ENCODE measurements at places on chromosomes 1 and 21.

GRCh38 chr1:226653311-226653921 lies 85.7 kb downstream of the ITPKB start:
- no peak for DNase-seq

- no peak for DNase-seq
Observed at GRCh38 chr1:41495210-41495948, 10.9 kb upstream of the EDN2 start.

DNA sequence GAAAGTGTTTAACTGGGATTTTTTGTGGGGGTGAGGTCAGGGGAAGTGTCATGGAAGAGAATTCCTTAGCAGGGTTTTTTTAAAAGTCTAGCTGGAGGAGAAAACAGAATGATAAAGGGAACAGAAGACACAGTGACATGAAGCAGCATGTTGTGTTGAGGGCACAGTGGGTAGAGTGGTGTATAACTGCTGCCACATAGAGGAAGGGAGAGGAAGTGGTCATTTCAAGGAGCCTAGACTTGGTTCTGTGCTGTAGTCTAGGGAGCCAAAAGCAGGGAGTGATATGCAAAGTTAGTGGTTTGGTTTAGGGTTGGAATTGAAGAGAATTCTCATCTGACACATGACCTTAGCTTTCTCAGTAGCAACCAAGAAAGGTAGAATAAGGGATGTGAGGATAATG lies 10.2 kb downstream of the EEIG2 start:
- DNase-seq = peak; percentile 21

DNA sequence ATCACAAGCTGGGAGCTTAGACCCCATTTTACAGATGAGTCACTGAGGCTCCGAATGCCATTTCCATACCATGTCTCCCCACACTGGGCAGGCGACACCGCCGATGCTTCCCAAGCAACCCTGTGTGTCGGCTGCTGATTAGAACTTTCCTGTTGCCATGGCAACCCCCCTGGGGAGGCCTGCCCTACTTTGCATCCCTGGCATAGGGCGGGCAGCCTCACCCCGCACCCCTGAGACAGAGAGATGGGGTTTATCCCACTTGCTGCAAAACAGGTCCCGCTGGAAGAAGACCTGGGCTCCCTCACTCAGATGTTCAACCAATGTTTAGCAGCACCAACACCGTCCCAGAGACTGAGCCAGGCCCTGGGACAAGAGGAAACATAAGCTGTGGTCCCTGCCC lies 81.5 kb downstream of the CAMK2N1 start:
- no peak for DNase-seq

DNA sequence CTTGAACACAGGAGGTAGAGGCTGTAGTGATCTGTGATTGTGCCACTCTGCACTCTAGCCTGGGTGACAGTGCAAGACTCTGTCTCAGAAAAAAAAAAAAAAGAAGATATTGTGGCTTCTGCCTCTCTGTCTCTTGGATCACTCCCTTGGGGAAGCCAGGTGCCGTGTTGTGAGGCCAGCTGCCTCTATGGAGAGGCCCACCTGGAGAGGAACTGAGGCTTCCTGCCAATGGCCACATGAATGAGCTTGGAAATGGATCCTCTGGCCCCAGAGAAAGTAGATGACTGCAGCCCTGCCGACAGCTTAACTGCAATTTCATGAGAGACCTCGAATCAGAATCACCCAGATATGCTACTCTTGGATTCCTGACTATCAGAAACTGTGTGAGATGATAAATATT lies 19.7 kb upstream of the AK2 start:
- no peak for DNase-seq

GRCh38 chr21:15034126-15034853 lies 30.5 kb downstream of the NRIP1 start:
- no peak for DNase-seq

GRCh38 chr1:85494074-85494903 lies 29.3 kb upstream of the DDAH1 start:
- DNase-seq = no peak

DNA sequence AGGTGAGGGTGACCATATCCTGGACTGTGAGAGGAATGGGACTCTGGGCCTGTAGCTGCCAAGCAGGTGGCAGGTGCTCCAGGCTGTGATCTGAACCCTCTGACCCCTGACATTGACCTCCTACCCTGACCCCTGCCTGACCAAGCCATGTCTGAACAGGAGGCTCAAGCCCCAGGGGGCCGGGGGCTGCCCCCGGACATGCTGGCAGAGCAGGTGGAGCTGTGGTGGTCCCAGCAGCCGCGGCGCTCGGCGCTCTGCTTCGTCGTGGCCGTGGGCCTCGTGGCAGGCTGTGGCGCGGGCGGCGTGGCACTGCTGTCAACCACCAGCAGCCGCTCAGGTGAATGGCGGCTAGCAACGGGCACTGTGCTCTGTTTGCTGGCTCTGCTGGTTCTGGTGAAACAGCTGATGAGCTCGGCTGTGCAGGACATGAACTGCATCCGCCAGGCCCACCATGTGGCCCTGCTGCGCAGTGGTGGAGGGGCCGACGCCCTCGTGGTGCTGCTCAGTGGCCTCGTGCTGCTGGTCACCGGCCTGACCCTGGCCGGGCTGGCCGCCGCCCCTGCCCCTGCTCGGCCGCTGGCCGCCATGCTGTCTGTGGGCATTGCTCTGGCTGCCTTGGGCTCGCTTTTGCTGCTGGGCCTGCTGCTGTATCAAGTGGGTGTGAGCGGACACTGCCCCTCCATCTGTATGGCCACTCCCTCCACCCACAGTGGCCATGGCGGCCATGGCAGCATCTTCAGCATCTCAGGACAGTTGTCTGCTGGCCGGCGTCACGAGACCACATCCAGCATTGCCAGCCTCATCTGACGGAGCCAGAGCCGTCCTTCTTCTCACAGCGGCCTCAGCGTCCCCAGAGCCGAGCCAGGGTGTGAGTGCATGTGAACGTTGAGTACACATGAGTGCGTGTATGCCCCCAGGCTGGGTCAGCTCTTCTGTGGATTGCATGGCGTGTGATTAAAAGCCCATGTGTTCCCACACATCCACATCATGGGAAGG lies 3.1 kb downstream of the TMEM125 start:
- DNase-seq = no peak

GRCh38 chr1:58412071-58412580 lies 134.4 kb downstream of the OMA1 start:
- no peak for DNase-seq

- DNase-seq = no peak
Observed at GRCh38 chr1:47794081-47794480, 203.1 kb downstream of the TRABD2B start.

DNA sequence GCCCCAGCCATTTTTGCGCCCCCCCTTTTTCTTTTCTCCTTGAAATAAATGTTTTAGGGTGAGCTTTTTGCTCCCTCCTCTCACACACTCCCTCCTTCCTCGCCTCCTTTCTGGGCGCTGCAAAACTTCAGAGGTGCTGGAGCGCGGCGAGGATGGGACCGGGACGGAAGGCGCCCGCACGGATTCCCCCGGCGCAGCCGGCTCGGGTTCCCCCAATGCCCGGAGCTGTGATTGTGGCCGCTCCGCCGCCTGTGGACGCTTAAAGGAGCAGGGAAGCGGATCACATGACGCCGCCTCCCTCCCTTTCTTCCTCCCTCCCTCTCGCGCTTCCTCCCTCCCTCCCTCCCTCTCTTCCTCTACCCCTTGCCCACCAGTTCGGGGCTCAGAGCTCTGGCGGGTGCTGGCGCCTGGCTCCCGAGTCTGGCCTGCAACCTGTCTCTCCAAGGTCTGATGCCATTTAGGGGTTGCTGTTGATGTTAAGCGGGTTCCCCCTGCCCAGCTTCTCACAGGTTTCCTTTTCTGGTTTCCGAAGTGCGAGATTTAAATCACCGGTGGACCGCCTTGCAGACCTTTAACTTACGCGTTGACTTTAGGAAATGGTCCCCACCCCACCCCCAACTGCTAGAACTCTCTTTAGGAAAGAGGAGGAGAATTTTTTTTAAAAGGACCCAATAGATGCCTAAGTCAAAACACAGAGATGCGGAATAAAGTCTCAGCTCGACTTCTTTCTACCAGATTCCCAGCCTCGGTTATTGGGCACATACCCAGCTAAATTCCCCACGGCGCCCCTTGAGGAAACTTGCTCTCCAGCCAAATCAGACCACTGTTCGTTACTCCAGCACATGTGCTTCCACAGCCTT lies at the start of gene WLS:
Gene WLS (minus strand): TSS at position 235 of the 860 bp plus-strand sequence. CDS start 224 bp downstream, at position 11.
- peak; percentile 50 for DNase-seq
